ENCODE measurements at places on chromosomes 2 and 18. TPM values are rescaled to one million over a fixed set of nuclear protein-coding genes. Genes with fewer than 3 reads are reported as not detected.

The UBR3 gene
- polyA plus RNA-seq, result 34.6 TPM

The CXCR4 gene
- 52.8 TPM for polyA plus RNA-seq

The NYAP2 gene
- polyA plus RNA-seq, result 0.05 TPM

The GPC1 gene
- 46.3 TPM for polyA plus RNA-seq

The PLA2R1 gene
- 79.0 TPM for polyA plus RNA-seq

The RIT2 gene
- polyA plus RNA-seq, result not detected

The FRZB gene
- 17.7 TPM for polyA plus RNA-seq
